ENCODE measurements at places on chromosomes 4 and X.

DNA sequence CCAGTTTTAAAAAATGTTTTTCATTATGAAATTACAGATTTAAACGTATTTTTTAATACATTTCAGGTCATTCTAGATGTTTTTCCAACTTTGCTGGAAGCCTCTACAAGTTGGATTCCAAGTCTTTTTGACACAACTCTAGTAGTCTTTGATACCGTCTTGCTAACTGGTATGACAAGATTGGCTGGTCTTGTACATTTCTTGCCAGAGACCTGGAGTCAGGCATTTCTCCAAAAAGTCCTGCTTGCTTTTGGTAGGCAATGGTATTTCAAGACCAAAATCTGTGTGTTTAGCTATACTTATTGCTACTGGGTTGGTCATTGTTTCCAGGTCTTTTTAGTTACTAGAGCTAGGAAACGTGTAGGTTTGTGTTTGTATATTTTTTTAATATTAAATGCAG lies 64.6 kb downstream of the SLAIN2 start:
- DNase-seq, result no peak

- DNase-seq, result no peak
These were observed 41.6 kb upstream of the NYX start for GRCh38 chrX:41405551-41405950.

DNA sequence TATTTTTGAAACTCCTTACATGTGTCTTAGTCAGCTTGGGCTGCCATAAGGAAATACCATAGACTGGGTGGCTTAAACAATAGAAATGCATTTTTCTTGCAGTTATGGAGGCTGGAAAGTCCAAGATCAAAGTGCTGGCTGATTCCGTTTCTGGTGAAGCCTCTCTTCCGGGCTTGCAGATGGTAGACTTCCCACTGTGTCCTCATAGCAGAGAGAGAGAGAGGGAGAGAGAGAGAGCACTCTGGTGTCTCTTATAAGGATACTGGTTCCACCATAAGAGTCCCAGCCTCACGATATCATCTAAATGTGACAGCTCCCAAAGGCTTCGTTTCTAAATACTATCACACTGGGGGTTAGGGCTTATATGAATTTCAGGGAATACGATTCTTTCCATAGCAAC lies 39.7 kb downstream of the ENPEP start:
- DNase-seq, result no peak

DNA sequence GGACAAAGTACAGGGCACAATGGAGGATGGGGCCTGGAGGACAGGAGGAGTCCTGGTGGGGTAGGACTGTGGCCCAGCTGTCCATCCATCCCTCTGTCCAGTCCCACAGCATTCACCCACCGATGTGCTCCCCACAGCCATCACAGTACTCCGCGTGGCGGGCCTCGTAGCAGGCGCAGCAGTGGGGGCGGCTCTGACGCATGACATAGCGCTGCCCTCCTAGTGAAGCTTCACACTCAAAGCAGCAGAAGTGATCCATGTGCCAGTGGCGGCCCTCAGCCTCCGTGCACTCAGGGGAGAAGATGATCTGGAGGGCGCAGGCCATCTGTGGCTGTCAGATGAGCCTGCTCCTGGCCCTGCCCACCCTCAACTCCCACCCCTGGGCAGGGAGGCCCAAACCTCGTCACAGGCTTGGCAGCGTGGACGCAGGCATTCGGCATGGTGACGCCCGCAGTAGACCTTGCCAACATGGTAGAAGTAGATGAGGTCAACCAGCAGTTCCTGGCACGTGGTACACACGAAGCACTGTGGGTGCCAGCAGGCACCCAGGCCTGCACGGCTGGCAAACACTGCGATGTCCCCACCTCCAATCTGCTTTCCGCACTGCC lies 6.3 kb downstream of the PLP2 start:
- DNase-seq, result no peak

GRCh38 chrX:115021121-115021520 lies 3.7 kb upstream of the IL13RA2 start:
- no peak for DNase-seq

DNA sequence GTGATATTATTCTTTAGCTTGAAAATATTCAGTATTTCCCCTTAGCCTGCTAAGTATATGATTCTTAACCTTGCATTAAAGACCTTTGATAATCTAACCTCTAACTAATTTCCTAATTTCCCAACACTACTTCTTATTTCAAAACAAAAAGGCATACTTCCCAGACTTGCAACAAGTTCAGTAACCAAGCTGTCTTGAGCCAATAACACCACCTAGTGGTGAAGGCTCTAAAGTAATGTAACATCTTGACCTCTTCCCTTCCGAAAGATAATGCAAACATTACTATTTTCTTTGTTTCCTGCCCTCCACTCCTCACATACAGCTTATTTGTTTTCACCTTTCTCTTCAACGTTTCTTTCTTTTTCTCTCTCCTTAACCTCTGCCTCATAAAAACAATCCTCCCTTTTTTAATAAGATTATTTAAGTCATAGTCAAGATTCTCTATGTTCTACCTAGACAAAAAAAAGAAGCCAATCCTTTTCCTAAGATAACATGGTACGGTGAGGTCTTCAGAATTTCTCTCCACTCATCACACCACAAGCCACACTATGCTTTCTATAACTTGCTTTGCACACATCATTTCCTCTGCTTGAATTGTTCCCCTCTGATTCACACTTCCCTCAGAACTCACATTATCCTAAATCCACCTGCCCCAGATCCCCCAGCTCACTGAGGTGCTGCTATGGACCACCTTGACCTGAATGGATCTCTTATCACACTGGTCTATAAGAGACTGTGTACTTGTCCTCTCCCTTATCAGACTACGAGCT lies 3.5 kb downstream of the FAT1 start:
- DNase-seq, result no peak

Data from stimulated activated CD4-positive, alpha-beta T cell treated with anti-CD3 and anti-CD28 coated beads, Interleukin-1b, Interleukin-23, amount 100 ng/mL, for 1 hour (primary cell).